ENCODE measurements at places on chromosomes 3 and 15.

- no peak for DNase-seq
These were observed 132.7 kb downstream of the GHSR start for GRCh38 chr3:172315401-172316091.

- DNase-seq, result no peak
These were observed 52.9 kb upstream of the WNT7A start for GRCh38 chr3:13932578-13933295.

DNA sequence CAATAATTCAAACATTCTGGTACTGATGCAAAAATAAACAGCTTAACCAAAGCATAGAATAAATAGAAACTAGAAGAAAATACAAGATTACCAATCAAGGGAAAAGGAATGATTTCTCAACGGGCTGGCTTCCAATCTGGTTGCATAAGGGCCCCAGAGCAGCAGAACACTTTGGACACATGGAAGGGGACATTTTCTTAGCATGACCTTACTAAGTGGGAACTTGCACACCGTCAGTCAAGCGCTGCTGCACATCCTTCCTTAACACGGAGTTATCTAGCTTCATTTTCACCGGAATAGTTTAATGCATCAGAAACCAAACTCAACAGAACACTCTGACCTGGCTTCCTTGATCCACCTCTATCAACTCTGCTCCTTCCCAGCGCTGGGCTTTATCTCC is 388.5 kb downstream of the VPS13C start:
- DNase-seq, result no peak

- DNase-seq, result no peak
These were observed 250.1 kb upstream of the LYSMD4 start for GRCh38 chr15:99983171-99983885.

DNA sequence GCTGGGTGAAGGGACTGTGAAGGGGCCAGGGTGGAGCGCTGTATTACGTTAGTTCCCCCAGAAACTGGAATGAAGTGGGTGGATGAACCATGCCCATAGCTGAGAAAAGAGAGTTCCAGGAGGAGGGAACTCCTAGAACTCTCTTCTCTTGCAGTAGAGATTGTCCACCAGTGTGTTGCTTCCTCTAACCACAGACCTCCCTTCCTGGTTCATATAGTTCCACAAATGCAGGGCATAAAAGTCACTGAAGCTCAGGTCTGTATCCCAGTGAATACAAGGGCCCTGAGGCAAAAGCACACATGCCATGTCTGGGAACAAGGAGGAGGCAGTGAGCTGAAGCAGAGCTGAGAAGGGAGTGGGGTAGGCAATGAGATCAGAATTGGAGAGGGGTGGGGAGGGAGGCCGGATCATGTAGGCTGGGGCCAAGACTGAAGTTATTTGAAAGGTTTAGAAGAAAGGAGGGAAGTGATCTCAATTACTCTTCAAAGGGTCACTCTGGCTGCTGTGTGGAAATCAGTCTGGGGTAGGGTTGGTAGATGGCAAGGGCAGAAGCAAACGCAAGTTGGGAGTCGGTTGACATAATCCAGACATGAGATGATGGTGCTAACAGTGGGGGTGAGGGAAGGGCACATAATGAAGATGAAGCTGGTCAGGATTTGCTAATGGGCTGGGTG is 6.5 kb downstream of the A4GNT start:
- no peak for DNase-seq

DNA sequence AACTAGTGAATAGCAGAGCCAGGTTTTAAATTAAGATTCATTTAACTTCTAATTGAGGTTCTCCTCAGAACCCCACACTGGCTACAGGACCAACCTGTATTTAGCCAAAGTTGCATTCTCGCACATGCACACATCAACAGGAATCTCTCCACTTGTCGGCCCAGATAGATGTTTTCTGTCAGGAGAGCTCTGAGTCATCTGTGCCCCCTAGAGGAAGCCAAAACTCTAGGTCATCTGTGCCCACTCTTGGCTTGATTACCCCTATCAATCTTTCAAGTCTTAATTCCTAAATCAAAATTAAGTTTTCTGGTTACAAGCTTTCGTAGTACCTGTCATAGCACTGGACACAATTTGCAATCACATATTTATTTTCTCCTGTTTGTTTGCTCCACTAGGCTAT is 104.9 kb upstream of the EOMES start:
- no peak for DNase-seq

DNA sequence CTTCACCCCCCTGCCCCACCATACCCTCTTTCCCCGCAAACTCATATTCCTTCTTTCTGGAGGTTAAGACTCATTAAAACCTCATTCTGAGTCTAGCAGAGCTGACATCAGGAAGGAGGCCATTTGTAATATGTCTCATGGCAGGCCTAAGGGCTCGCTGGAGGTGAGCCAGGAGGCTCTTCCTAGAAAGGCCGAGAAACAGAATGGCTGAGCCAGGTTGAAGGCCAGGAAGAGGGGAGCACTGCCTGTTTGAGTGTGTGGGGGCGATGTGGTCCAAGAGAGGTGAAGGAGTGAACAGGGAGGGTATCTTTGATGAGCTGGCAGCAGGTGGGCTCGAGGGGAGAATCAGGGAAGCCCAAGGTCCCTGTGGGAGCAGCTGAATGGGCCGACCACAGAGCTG is 317.3 kb downstream of the TLE3 start:
- no peak for DNase-seq

- no peak for DNase-seq
These were observed 1132.5 kb downstream of the TUSC7 start for GRCh38 chr3:117842086-117842485.

GRCh38 chr3:37138816-37139215 is 35.6 kb downstream of the LRRFIP2 start:
- DNase-seq, result no peak

GRCh38 chr3:66370179-66370578 is 130.6 kb downstream of the LRIG1 start:
- DNase-seq, result no peak

GRCh38 chr3:148333091-148333490 is 364.6 kb upstream of the AGTR1 start:
- no peak for DNase-seq

GRCh38 chr3:13047296-13048165 is 25.7 kb downstream of the IQSEC1 start:
- DNase-seq, result no peak

DNA sequence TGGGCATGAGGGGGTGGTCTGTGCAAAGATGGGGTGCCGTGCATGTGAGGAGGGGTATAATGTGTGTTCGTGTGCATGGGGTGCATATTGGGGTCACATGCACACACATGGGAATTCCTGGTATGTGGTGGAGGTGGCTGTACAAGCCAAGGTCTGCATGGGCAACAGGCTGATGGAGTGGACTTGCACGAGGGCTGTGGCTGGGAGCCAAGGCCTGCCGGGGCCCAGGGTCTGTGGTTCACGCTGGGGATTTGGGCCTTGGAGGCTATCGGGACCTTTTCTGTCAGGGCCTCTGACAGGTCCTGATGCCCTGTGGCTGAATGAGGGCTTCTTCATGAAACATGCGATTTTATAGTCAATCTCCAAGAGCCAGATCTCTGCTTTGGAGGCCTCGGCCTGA is 9.8 kb upstream of the PLXND1 start:
- DNase-seq, result no peak

GRCh38 chr3:197505796-197506548 is 49.8 kb downstream of the BDH1 start:
- no peak for DNase-seq

GRCh38 chr15:56734013-56734635 is 815 bp upstream of the ZNF280D start:
- no peak for DNase-seq

- DNase-seq, result no peak
These were observed 6.0 kb downstream of the AMIGO3 start for GRCh38 chr3:49713336-49714105.

DNA sequence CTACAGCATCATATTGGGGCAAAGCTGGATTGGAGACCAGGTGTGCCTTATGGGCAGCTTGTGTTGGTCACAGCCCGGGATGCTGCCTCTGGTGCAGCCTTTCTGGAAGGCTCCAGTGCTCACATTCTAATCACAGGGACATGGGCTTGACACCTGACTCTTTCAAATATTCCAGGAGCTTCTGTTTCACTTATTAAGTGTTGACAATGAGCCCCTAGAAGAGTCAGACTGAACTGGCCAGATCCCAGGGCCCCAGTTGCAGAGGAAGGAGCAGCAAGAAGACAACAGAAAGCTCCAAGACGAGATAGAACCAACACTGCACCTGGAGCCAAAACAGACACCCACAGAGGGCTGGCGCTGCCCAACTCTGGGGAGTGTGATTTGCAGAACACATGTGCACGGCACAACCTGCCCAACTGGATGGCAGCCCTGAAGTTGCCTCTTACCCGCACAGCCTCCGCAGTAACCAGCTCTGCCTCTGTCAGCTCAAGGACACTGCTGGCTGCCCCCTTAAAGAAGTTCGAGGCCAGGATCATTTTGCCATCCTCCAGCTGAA is 30.3 kb downstream of the ALDH1L1 start:
- no peak for DNase-seq

DNA sequence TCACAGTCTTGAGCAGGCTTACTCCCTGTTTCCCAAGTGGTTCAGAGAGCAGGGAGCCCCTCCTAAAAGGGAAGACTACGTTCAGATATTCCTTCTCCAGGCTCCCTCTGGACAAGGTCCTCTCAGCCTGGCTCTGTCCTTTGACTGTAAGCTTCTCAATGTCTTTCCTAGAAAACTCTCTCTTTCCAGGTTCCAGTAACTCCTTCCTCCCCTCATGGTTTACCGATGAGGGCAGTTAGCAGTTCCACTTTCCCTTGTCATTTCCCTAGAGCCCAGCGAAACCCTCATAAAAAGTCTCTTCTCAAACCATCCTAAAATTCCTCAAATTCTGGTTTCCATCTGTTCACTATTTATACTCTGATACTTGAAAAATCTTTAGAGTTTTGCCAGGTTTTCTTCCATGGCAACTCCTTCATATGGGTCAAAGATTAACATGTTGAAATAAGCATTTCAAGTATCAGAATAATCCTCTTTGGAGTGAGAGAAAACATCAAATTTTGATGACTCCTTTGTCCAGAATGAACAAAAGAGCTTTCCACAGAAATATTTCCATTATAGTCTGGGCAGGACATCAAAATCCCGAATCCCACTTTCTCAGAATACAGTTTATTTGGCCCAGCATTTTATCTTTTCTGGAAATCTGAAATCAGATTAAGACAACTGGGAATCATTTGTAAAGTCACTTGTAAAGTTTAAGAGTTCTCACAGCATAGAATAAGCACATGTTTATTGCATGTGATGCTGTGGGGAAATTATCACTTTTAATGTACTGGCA is 599.4 kb downstream of the UNC13C start:
- no peak for DNase-seq

DNA sequence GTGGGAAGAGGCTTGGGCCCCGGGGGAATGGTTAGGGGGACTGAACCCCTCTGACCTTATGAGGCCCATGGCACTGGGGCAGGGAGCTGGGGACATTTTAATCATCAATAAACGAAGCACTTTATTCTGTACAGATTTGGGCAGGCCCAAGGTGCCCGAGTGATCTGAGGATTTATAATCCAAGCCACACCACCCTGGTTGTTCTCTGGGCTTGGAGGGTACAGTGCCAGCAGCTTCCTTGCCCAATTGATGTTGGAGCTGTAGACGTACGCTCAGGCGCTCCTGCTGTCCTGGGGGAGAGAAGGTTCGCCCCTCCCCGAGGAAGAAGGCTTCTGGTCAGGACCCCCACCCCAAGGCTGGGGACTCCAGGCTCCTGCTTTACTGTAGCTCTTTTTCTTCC is 12.5 kb downstream of the ZBTB47 start:
- no peak for DNase-seq

DNA sequence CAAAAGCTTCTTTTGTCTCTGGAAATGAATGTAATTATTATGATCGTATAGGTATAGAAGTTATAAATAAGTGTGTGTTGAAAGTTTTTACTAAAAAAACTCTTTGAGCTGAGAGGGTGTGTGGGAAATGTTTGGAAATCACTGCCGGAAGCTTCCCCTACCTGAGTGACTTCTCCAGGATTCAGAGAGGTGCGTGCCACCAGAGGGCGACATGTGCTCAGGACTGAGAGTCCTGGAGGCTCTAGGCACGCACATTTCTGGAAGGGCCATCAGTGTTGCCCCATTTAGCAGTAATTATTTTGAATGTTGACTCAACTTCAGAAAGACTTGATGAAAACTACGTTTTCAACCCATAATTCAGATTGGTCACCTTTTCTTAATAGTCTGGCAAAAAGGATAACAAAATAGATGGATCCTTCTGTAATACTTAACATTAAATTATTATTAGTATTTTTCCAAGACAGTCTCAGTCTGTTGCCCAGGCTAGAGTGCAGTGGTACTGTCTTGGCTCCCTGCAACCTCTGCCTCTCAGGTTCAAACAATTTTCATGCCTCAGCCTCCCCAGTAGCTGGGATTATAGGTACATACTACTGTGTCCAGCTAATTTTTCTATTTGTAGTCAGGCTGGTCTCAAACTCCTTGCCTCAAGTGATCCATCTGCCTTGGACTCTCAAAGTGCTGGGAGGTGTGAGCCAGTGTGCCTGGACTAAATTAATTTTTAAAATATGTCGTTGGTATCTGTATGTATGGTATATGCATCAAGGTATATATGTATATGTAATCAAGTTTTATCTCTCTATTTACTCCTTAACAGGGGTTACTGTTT is 34.5 kb downstream of the GPR171 start:
- DNase-seq, result peak; percentile 56

DNA sequence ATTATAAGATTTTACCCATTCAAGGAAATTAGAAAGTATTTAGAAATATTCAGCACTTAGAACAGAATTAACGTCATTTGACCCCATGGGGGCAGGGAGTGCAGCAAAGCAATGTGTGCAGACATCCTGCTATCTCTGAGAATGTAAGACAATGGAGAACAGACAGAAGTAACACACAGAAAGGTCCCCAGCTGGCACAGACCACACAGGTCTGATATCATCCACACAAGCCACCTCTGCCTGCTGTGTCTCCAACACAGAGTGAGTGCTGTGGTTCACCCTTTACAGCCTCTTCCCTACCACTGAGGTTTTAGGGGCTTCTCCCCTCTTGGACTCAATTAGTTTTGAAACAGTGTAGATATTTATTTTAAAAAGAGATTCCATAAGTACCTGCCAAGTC is 16.1 kb downstream of the TXNRD3 start:
- no peak for DNase-seq

- DNase-seq, result no peak
These were observed 18.8 kb upstream of the THRB start for GRCh38 chr3:24513463-24513862.

- no peak for DNase-seq
These were observed 19.1 kb downstream of the KBTBD8 start for GRCh38 chr3:67017211-67017610.

DNA sequence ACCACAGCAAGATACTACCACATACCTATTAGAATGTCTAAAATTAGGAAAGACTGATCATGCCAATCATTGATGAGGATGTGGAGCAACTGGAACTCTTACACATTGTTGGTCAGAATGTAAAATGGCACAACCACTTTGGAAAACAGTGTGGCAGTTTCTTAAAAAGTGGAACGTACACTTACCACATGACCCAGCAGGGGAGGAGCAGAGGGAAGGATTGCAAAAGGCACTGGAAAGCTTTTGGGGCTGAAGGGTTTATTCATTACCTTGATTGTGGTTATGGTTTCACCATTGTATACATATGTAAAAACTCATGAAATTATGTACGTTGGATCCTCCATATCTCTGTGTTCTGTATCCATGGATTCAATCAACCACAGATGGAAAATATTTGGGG is 3.3 kb upstream of the EHD4 start:
- DNase-seq, result no peak

GRCh38 chr3:87361271-87361670 is 84.9 kb upstream of the POU1F1 start:
- no peak for DNase-seq

GRCh38 chr3:140532793-140533330 is 145.0 kb upstream of the TRIM42 start:
- no peak for DNase-seq

GRCh38 chr3:194374935-194375334 is 5.4 kb upstream of the LRRC15 start:
- DNase-seq, result no peak

Measured in amniotic stem cell (primary cell).